ENCODE measurements at places on chromosomes 7 and 10.
A peak's percentile ranks its signal among the peaks of the same experiment; 100 is the strongest.

DNA sequence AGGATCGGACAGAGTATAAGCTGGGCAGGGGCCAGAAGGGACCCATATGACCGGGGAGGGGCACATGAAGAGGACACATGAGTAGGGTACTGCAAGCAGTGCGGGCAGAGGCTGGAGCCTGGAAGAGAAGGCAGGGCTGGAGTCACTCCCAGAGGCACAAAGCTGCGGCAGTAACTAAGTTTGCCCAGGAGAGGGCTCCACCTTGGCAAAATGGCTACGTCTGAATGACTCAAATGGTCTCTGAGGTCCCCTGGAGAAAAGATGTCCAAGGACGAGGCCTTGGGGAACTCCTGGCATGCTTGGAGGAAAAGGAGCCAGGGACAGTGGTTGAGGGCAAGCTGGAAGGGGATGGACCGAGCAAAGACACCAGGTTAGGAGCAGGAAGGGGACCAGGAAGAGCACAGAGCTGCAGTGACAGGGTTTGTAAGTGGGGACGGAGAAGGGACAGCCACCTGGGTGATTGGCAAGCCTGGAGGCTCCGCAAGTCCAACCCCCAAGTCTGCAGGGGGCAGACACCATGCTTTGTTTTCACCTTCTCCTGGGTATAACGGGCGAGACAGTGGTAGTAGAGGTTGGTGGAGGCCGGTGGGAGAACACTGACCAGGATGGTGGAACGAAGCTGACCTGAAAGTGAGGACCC, 43.1 kb upstream of the LBX1 start:
- DNase-seq: peak; percentile 83

GRCh38 chr7:78111386-78111785, 312.8 kb downstream of the PHTF2 start:
- no peak for DNase-seq

DNA sequence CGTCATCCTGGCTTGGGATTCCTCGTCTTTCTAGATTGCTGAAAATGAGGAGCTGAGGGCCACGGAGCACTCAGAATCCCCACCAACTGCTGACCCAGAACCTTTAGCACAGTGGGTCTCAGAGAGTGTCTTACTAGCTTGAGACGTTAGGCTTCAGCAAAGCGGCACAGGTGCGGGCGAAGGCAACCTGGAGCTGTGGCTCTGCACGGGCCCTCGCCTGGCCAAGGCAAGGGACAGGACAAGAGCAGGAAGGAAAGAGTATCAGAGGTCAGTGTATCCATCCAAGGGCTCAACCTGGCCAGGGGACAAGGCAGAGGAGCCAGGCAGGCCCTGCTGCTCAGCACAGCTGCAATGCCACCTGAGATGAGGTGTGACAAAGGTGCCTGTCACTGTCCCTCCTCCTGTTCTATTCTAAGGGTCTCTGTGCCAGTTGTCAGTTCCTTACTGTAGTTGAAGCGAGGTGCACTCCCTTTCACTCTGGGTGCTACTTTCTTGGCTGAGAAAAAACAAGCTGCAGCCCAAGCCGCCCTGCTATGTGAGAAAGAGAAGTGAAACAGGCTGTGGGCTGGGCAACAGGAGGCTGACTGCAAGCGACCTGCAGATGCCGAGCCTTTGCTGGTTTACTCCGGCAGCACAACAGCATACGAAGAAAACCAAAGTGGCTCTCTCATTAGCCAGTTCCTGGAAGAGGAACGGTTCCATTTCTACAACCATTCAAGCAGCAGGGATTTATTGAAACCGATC, 33.3 kb upstream of the KDM7A start:
- no peak for DNase-seq

GRCh38 chr10:74022926-74023629, 25.2 kb downstream of the VCL start:
- no peak for DNase-seq

- no peak for DNase-seq
These were observed 139.5 kb upstream of the PRKCQ start for GRCh38 chr10:6719561-6719960.

- no peak for DNase-seq
These were observed 1.5 kb downstream of the FAM131B start for GRCh38 chr7:143360788-143361551.

DNA sequence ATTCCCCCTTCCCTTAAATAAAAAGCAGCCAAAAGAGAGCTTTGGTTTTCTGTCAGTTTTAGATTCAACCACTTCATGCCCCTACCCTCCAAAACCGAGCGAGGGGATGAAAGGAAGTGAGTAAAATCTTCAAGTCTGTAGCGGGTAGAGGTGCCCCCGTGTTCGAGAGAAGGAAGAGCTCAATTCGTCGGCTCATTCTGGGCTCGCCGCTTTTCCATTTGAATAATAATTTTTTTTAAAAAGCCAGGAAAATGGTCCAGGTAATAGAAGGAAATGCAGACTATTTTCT, 436.2 kb upstream of the GALNT17 start:
- peak; percentile 53 for DNase-seq

GRCh38 chr7:84524714-84525694, 330.4 kb upstream of the SEMA3A start:
- DNase-seq: peak; percentile 85

DNA sequence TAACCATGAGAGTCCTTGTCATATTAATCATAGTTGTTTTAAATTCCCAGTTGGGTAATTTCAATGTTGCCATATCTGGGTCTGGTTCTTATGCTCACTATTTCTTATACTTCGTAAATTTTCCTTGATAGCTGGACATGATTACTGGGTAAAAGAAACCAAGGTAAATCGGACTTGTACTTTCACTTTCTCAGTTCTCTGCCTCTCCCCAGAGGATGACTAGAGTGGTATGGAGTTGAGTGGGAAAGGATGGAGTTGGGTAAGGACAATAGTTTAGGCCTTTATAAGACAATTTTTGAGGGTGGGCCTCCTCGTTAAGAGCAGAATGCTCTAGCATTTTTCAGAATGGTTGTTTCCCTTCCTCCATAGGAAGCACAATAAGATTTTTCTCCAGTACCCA, 106.1 kb downstream of the CRPPA start:
- no peak for DNase-seq

GRCh38 chr7:96061009-96061408, 260.9 kb downstream of the SLC25A13 start:
- DNase-seq: no peak

DNA sequence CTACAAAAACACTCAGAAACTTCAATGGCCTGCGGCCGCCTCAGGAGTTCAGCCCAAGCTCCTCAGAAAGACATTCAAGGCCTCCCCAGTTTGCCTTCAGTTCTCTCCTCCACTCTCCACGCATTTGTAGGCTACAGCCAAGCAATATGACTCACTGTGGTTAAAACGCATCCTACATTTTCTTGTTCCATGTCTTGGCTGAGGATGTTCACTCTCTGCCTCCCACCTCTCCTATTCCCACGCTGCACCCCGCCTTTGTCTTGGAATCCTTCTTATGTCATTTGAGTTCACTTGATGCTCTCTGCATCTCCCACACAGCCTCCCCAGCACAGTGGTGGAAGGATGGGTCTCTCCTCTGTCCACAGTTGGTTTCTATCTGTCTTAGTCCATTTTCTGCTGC, 184.8 kb downstream of the NPSR1 start:
- peak; percentile 7 for DNase-seq

DNA sequence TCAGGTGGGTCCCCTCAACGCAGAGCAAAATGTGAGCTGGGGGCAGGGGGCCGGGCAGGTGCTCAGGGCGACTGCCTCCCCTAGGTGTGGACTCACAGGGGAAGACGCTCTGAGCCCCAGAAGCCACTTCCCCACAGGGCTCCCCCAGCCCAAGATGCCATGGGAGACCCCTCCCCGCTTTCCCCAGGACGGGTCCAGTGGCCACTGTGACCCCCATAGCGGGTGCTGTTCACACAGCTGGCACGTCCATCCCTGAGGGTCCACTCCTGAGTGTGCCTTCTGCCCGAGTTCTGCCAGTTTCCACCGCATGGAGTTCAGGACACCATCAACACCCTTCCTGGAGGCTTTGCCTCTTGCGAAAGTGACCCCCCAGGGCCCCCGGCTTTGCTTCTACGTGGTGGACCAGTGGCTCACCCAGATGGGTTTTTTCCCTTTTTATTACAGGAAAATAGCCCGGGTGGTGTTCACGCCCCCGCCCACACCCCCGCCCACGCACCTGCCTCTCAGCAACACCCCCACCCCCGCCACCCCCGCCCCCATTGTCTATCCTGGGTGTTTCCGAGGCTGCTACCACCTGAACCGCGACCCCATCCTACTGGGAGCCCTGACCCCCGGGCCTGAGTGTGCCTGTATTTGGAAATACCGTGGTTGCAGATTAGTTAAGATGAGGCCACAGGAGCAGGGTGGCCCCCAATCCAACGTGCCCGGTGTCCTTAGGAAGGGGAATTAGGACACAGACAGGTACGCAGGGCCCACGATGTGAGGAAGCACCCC, 32.0 kb downstream of the ADAP1 start:
- no peak for DNase-seq

DNA sequence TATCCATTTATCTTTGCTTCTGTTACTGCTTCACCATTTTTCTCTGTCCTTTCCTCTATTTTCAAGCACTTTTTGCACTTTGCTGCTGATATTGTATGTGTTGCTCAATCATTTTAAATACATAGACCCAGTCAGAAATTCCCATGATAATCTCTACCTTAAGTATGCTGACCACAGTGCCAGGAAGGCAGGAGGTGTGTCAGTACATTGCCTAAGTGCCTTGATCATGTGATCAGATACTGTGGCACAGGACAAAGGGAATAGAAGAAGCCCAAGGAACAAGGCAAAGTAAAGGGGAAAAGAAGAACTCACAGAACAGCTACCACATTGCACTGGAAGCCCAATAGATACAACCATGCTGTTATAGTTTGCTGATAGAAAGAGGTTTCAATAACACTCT, 53.7 kb upstream of the CD36 start:
- DNase-seq: peak; percentile 20

DNA sequence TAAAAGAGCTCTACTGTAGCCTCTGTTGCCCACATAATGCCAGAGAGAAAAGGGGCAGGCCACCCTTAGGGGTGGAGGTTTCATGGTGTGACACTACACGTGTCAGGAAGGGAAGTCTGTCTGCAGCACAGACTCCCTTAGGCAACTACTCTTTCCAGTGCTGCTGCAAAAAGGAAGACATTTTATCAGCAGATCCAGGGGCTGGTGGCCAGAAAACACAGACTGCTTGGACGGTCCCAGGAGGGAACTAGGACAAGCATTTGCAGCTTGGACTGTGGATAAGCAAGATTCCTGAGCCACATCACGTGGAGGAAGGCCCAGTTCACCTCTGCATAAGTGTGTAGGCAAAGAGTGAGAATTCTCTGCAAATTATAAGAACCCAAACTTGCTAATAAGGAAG, 220.8 kb downstream of the FANK1 start:
- no peak for DNase-seq

DNA sequence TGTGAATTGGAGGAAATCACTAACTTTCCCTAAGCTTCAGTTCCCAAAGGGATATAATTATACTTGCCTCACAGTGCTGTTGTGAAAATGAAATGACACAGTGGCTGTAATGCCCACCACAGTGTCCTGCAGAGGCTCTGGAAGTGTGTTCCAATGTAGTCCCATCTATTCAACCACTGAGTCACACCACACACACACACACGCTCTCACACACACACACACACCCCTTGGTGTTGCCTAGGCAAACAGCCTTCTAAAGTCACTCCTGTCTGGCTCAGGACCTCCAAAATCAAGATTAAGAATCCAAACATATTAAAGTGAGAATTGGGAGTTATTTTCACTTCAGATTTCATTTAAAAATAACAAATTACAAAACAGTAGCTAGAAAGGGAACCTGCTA, 73.3 kb downstream of the NRCAM start:
- no peak for DNase-seq

DNA sequence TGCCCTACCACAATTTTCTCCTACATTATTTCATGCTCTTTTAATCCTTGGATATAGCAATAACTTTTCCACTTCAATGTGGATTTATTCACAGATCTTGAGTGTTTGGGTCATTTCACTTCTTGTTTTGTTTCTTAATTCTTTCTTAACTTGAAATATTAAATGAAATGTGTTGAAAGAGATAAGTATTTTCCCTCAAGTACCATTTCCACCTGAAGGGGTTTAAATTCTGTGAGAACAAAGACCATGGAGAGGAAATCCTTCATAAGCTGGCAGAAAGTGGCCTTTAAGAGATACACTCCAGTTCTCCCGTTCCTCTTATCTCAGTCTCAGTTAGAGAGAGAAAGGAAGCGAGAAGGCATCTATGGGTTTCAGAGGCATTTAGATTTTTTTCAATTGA, 14.1 kb upstream of the DLD start:
- DNase-seq: no peak

DNA sequence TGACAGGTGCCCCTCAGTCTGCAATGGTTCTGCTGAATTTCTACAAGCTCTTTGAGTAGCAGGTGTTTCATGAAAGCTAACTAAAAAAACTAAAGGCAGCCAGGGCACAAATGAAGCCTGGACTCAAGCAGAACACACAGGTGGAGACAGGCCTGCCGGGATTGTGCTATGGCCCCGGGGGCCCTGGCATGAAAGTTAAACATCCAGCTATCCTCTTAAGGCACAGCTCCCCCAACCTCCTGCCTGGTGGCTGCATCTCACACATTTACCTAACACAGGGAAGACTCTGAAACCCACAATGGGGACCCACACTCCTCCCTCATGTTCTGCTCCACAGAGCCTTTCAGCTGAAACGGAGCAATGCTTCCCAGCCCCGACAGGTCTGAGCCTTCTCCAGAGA, 76.3 kb upstream of the CAMK2B start:
- no peak for DNase-seq

DNA sequence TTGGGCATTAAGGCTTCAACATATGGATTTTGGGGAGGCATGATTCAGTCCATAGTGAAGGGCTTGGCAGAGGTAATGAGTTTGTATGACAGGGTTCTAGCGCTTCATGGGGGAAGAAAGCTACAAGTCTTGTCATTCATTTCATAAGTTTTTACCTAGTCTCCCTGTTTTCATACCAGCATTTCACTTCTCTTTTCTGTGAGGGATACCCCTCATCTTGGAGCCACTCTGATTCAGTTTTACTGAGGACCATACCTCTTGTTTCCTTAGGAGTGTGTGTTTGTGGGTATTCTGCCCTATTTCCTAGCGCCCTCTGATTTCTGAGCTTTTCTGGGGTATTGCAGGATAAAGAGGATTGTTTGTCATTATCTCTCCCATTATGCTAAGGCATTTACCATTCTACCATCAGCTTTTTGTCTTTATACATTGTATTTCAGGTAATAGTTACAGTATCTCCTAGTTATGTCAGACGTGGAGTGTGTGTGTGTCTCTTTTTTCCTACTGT, 6.8 kb downstream of the RSBN1L start:
- DNase-seq: no peak

DNA sequence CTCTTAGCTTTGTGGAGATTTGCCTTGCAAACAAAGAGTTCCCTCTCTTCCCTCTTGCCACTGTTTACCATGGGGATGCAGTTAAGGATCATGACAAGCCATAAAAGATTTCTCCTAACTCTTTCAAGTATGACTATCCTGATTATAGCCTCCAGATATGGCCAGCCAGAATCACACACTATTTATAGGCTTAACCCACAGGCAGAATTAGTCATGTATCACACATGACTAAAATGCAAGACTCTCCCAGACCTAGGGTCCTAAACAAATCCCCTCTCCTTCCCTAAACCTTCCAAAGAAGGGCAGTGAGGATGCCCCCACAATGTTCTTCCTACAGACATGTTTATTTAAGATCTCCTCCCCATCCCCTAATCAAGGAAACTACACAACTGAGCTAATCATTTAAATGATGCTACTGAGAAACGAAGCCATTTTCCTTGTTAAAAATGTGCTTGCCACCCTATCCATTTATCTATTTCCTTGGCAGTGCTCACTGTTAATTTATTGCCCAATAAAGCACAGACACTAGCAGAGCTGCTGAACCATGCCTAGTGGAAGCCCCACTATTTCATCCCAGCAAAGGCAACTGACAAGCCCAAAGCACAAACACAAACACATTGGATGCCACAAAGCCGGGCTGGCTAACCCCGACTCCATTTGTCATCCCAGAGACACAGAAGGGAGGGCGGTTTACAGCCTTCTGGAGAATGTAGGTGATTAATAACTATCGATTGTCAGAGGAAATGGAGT, 363.4 kb downstream of the KCNMA1 start:
- DNase-seq: peak; percentile 84
